ENCODE measurements at places on chromosomes 5 and 9.

DNA sequence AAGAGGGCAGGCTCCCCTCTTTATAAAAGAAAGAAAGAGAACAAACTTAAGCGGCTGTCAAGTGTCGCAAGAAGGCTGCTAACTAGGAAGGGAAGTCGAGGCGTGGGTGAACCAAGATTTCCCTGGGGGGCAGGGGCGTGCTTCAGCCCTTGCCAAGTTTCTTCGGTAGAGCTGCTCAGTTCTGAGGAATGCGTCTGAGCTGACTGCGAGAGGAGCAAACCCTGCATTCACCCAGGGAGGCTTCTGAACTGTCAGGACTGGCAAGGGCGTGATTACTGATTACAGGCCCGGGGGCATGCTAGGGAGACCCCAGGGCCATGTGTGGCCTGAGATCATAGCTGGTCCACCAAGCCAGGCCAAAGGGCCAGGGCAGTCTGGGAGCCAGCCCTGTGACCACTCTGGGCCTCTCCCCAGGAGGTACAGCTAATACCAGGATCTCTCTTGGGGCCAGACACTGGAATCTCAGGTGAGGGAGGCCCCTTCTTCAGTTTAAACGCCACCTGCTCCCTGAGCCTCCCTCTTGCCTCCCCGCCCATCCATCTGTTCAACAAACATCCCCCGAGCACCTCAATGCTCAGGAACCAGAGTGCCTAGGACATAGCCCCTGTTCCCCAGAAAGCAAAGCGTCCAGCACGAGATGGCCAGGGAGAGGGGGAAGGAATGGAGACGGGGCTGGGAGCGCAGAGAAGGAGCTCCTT, 30.9 kb downstream of the SARDH start:
- DNase-seq: no peak

DNA sequence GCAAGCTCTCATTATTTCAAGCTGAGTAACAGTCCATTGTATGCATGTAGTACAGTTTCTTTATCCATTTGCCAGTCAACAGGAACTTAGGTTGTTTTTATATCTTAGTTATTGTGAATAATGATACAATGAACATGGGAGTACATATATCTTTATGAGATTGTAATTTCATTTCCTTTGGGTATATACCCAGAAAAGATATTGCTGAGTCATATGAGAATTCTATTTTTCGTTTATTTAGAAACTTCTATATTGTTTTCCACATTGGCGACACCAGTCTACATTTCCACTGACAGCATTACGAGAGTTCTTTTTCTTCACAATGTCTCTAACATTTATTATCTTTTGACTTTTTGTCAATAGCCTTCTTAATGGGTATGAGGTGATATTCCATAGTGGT, 477.8 kb upstream of the PAPPA start:
- DNase-seq: no peak

DNA sequence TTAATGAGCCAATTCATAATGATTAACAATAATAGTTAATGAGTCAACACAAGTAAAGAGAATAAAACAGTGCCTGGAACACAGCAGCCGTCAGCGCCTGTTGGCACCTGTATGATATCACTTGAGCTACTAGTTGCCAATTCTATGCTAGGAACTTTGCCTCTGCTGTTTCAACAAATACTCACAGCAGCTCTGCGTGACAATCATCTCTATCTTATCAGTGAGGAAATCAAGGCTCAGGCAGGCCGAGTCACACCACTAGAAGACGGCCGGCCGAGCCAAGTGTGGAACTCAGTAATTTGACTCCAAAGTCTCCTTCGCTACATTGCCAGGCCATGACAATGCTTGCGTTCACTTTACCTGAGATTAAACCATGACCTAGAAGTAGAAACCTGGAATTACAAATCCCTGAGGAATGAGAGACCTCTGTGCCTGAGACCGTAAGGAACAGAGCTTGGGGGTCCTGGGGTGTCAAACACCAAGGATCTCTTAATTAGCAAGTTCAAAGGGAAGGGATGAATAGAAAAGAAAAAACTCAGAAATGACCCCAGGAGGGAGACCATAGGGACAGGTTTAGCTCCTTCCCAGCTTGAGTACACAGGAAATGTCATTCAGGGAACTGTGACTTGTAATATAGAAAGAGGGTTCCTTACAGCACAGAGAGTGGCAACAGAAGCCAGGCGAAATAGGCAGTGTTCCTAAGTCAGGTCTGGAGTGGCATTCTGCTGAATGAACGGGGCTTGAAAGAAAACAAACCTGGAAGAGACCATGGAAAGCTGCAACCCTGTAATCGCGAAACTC, 109.1 kb downstream of the SUSD1 start:
- no peak for DNase-seq

DNA sequence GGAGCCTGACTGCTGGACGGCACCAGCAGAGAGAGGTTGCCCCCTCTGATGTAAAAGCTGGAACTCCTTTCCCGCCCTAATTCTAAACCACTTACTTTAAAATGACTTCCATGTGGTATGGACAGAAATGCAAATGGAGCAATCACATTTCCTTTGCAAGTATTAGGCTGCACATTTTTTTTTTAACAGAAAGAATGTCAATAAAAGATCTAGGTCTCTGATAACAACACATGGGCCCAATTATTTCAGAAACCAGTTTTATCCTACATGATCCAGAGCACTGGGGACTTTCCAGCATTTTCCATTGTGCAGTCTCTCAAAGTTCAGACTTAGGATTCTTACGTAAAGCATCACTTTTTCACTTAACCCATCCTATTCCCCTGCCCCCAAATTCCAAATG, 203.7 kb downstream of the NXNL2 start:
- no peak for DNase-seq

DNA sequence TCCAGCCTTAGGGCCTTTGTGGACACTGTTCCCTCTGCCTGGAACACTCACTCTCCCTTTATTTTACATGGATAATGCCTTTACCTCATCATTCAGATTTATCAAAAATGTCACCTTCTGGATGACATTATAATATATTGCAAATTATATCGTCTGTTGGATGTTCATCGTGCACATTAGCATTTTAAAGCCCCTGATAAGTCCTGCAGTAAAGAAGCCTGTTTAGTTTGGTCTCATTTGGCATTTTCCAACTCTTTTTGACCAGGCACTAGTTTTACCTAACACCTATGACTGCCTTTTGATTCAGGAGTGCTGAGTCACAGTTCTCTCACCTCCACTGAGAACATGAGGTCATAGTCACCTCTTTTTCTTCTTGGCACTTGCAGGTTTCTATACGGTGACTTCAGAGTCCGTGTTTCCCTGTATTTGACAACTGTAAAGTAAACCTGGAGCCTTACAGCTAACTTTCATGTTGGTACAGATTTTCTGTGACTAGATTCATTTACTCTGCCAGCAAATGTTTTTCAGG, 57.7 kb upstream of the STC2 start:
- no peak for DNase-seq

DNA sequence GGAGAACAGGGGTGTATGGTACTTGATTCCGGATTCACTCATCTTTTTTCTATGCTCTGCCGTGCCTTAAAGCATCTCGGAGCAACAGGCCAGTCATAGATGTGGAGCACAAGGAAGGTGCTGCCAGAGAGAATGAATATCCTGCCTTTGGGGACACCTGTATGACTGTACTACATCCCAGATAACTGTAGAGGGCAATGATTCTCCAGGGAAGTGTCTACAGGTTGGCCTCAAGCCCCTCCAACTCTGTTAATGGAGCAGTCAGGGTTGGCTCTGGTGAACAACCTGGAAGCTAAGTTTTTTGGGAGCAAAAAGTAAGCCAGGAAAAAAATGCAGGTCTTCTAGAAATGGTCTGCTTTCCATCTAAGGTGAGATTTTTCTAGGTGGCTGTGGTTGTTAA, 71.0 kb downstream of the NREP start:
- DNase-seq: no peak

DNA sequence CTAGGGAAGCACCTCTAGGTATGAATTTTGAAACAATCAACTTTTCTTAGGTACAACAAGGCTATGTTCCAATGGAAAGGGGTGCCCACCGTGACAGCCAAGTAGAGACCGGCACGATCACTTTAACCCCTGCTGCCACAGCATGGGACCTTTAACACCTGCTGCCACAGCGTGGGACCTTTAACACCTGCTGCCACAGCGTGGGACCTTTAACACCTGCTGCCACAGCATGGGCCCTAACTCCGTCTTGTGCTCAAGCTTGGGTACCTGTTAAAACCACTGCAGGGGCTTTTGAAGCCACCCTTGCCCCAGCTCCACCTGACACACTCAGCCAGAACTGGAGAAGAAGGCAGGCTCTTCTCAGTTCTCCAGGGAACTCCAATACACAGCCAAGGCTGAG, 18.2 kb upstream of the MXD3 start:
- DNase-seq: no peak

DNA sequence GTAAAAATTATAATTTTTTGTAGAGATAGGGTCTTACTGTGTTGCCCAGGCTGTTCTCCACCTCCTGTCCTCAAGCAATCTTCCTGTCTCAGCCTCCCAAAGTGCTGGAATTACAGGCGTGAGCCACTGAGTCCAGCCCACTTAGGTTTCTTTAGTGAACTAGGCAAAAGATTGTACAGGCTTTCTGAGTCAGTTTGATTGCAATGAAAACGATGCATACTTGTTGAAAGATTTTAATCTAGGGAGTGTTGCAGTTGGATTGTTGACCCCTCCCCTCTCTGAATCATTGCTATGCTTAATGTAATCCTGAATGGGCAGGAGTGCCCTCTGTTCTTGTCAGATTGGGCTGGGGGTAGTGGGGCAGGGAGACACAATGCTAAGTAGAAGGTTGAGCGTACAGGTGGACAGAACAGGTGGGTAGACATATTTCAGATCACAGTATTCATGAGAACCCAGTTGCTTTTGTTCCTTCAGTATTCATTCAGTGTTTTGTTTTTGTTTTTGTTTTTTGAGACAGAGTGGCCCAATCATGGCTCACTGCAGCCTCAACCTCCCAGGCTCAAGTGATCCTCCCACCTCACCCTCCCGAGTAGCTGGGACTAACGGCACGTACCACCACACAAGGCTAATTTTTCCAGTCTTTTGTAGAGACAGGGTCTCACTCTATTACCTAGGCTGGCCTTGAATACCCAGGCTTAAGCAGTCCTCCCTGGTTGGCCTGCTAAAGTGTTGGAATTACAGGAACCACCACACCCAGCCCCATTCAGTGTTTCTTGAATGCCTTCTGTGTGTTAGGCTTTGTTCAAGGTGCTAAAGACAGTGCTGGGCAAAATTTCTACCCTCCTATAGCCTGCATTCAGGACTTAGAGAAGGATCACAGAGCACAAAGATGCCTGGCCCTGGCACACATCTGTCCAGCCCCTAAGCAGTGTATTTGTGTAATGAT, 70.1 kb downstream of the KIAA1958 start:
- no peak for DNase-seq

DNA sequence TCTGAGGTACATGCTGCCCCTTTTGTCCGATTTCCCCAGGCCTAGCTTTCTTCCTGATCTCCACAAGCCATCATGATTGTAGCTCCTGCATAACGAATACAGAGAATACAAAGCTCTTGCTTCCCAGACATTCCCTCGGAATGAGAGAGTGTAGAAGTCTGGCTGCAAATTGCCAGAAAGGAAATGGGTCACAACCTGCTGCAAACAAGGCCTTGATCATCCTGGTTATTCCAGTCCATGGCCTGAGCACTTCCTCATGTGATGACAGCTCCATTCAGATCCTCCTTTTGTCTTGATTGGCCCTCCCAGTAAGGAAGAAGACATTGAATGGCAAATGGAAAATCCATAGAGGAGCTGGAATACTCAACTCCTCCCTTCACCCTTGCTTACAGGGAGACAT, 136.0 kb upstream of the ADRA1B start:
- no peak for DNase-seq
